NCI-H2081 (cell line): ENCODE measurements at places on chromosomes 2 and 18.
A peak's percentile ranks its signal among the peaks of the same experiment; 100 is the strongest.

DNA sequence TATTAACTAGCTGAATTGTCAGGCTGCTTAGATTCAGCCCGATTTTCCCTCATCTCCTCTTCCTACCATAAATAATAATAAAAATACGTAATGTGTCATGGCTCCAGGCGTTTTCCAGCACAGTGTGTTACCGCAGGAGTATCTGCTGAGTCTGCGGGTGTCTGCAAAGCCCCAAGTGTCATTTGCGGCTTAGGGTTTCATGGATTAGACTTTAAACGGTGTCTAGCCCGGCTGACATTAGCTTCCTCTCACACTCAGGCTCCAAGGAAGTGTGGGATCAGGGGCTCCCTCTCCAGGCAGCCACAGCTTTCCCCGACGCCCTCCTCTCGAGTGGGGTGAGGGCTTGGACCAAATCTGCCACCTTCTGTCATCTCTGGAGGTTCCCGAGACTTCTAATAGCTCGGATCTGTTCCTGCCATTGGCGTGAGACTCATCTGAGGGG is 14.1 kb upstream of the HOXD1 start:
- DNase-seq, result peak; percentile 34

- no peak for DNase-seq
These were observed 19.8 kb upstream of the TXNDC2 start for GRCh38 chr18:9865764-9866490.

DNA sequence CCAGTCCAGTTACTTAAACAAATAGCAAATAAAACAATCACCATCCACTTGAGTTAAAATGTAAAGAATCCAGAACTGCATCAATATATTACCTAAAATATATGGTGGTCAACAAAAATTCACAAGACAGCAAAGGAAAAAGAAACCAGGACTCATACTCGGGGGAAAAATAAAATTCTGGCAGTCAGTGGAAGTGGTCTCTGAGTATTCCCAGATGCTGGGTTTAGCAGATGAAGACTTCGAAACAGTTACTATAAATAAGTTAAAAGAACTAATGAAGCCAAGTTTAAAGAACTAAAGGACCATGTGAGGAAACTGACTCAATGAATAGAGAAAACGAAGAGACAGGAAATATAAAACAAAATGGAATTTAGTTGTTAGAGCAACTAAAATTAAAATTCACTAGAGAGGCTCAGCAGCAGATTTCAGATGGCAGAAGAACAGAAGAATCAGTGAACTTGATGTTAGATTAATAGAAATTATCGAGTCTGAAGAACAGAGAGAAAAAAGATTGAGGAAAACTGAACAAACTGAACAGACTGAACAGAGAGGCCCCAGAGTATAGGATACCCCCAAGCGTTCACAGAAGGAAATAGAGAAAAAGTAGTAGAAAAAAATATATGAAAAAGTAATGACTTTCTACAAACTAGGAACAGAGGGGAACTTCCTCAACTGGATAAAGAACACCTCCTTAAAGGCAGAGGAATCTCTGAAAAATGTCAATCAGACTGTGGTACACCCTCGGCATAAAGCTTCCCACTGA is 27.9 kb downstream of the MGAT4A start:
- no peak for DNase-seq

- peak; percentile 51 for DNase-seq
These were observed 43.6 kb upstream of the IHH start for GRCh38 chr2:219104107-219105035.

GRCh38 chr18:38483326-38483725 is 917.7 kb upstream of the CELF4 start:
- DNase-seq, result no peak

DNA sequence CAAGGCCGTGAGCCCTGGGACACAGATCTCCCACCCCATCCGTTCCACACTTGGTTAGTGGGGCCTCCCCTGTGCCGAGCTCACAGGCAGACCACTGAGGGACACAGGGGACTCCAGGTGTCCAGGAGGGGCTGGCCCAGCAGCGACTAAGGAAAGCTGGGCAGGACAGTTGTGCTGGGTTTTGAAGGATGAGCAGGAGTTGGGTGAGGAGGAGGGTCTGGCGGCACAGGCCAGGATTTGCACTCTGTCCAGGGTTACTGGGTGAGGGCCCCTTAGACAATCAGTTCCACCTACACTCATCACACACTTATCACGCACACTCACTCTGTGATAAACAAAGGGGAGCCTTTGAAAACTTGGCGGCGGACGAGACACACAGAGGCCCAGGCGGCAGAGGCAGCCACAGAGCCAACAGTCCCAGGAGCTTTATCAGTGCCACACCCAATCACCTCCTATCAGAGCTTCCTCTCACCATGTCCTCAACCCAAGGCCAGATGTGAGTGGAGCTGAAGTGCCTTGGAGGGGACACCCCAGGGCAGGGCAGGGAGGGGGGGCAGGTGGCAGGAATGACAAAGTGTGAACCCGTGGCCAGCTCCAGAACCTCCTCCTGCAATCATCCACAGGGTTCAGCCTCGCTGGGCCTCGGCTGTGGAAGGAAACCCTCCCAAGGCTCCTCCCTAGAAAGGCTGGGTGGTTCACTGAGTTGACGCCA is 26.6 kb downstream of the BIN1 start:
- no peak for DNase-seq

- DNase-seq, result no peak
These were observed 21.2 kb downstream of the TRIB2 start for GRCh38 chr2:12737738-12738485.

- no peak for DNase-seq
These were observed 1171.3 kb downstream of the DSC3 start for GRCh38 chr18:29871246-29871645.

GRCh38 chr2:43708178-43708577 is 31.9 kb upstream of the C1GALT1C1L start:
- DNase-seq, result no peak

GRCh38 chr2:118123561-118124232 is 35.4 kb downstream of the INSIG2 start:
- no peak for DNase-seq

DNA sequence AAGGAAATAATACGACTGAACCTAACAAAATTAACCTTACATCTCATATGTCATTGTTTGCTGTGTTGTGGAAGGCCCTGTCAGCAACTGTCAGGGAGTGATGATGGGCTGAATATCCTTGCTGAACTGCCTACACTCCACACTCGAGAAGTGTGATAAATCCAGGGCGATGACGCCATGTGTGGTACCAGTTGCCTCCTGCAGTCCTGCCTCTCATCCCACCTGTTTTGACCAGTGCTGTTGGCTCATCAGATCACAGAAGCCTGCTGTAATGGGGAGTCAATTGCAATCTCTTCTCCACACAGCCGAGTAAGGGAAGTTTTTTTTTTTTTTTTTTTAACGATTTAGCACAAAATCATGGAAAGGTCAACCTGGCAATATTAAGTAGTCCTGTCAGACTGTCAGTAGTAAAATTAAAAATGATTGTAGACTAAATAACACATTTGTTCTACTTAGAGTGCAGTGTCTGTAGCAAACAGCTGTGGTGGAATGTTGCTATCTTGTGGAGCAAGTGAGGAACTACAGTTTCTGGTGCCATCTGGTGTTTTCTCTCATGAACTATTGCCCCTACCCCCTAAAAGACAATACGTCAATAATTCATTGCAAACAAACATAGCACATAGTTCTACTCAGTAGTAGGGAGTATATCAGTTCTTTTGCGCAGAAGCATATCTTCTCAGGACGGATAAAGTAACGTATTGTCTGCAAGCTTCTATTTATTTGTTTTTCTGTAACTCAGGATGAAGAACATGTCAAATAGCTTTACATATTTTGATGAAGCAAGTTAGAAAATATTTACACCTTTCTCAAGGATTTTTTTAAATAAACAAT is 347.6 kb downstream of the CTNNA2 start:
- DNase-seq, result peak; percentile 14

- no peak for DNase-seq
These were observed 34.4 kb upstream of the ZNF516 start for GRCh38 chr18:76529433-76529811.

DNA sequence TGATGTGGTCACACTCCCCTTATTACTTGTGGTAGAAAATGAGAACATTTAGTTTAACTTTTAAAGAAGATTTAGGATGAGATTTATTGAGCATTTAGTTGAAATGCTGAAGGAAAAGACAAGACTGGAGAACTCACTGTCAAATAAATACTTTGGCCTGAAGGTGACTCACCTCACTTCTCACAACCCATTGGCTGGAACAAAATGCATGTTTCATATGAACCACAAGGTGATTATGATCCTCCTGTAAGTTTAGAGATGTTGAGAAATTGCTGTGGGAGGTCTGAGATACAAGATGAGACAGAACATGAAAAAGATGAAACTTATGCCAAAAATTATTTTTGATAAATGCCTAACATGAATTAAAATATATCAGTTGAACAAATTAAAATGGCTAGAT is 1004.5 kb downstream of the SOCS6 start:
- no peak for DNase-seq

DNA sequence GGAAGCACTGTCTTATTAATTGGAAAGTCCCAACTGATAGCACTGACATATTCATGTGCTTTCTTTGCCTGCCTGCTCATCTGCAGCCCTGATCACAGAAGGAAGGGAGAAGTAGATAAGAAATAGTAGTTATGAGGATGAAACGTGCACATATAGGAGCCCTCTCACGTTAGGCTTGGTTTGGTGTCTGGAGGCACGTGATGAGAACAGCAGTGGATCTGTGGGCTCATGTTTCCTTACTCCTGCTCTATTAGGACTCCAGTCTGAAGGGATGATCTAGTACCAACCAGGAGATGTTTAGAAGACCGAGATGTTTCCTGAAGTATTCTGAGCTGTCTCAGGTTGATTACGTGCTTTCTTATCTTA is 84.9 kb downstream of the MAP4K4 start:
- DNase-seq, result no peak

- DNase-seq, result no peak
These were observed 918 bp upstream of the NABP1 start for GRCh38 chr2:191676790-191677645.

DNA sequence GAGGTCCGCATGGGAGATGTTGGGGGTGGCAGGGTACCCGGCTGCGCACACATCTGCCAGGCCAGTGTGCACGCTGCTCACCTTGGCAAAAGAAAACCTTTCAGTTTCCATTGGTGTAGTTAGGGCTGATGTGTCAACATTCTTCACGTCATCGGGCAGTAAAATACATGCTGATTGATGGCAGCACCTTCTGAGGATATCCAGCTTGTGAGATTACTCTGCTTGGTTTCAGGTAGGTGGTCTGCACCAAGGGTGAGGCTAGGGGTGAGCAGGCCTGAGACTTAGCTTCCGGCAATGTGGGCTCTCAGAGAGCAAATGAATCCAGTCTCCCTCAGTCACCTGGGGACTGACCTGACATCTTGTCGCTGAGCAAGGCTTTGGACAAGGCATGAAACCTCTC is 19.3 kb upstream of the ACKR3 start:
- no peak for DNase-seq

DNA sequence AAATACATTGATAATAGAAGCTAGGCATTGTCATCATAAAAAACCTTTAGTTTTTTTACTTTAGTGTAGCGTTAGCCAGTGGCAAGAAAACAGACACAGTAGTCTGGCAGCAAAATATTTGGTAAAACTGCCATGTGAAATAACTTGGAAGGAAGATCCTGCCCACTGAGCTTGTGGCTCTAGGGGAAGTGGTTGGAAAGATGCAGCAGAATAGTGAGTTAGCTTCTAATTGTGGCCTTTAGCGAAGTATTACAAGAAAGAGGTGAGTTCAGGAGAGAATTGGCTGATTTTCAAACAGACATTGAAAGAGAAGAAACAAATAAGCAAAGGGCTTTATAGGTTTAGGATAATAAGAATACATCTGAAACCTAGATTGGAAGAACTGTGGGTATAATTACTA is 1887.8 kb upstream of the CELF4 start:
- no peak for DNase-seq

DNA sequence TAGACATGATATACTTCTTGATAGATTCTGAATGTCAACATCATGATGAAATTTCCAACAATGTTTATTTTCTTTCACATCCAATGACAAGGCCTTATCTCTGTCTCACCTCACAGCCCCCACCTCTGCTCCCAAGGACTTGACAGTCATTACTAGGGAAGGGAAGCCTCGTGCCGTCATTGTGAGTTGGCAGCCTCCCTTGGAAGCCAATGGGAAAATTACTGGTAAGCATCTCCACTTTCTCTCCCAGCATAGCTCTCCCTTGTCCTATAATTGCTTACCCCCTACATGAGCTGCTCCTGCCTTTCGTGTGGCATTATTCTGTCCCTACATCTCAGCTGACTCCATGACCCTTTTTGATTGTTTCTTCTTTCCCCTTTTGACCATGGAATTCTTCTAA is 821.8 kb downstream of the MBD2 start:
- DNase-seq, result no peak
